ENCODE measurements at places on chromosomes 11 and 22. TPM values are rescaled to one million over a fixed set of nuclear protein-coding genes. Genes with fewer than 3 reads are reported as not detected.

C22orf31 gene
- total RNA-seq, result not detected

APLNR gene
- not detected for total RNA-seq

NLRP14 gene
- total RNA-seq, result 0.12 TPM

PACSIN3 gene
- total RNA-seq, result 4.6 TPM

LMO1 gene
- not detected for total RNA-seq

ESRRA gene
- 40.5 TPM for total RNA-seq

RFPL2 gene
- 0.50 TPM for total RNA-seq

FXYD2 gene
- 3.7 TPM for total RNA-seq

LRRC74B gene
- total RNA-seq, result not detected

USP2 gene
- total RNA-seq, result 3.0 TPM

API5 gene
- total RNA-seq, result 111 TPM

MN1 gene
- 0.14 TPM for total RNA-seq

PC gene
- 9.1 TPM for total RNA-seq

MAJIN gene
- total RNA-seq, result 2.7 TPM

RAG1 gene
- total RNA-seq, result 0.50 TPM

PHF21B gene
- total RNA-seq, result 0.83 TPM

DDIAS gene
- 19.5 TPM for total RNA-seq

GRAMD1B gene
- 107 TPM for total RNA-seq

RASD2 gene
- total RNA-seq, result 0.19 TPM

OR52E8 gene
- not detected for total RNA-seq

ROM1 gene
- 5.1 TPM for total RNA-seq

CBLIF gene
- not detected for total RNA-seq

CFAP68 gene
- total RNA-seq, result 32.6 TPM

CSF2RB gene
- 1.8 TPM for total RNA-seq

OR5M3 gene
- not detected for total RNA-seq

BEST1 gene
- total RNA-seq, result 4.1 TPM

DBX1 gene
- total RNA-seq, result not detected

HNRNPUL2 gene
- 56.7 TPM for total RNA-seq

PRAME gene
- 0.14 TPM for total RNA-seq

MS4A15 gene
- total RNA-seq, result not detected

SCT gene
- not detected for total RNA-seq

OR8D1 gene
- not detected for total RNA-seq

OR52H1 gene
- total RNA-seq, result not detected

MS4A3 gene
- not detected for total RNA-seq

CHST1 gene
- not detected for total RNA-seq

LMO2 gene
- not detected for total RNA-seq
